AG08396 (cell line): ENCODE measurements at places on chromosomes 2 and 18.

GRCh38 chr2:23434721-23435121 lies 49.7 kb downstream of the KLHL29 start:
- peak; percentile 44 for DNase-seq

DNA sequence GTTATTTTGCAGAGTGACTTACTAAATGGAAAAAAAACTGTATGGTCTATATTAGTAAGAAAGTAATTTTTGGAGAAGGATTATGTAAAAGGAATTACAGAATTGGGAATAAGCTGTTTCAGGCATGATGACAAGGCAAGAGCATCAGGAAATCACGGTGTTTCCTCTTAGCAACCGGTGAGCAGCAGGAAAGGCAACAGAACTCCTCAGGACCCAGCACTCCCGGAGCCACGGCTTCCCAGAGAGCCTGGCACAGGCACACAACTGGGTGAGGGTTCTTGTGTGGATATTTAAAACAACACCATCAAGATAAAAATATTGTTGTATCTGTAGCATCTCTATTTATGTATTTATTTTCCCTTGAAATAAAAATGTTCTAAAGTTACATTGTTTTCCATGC lies 34.4 kb downstream of the CYP27C1 start:
- no peak for DNase-seq

DNA sequence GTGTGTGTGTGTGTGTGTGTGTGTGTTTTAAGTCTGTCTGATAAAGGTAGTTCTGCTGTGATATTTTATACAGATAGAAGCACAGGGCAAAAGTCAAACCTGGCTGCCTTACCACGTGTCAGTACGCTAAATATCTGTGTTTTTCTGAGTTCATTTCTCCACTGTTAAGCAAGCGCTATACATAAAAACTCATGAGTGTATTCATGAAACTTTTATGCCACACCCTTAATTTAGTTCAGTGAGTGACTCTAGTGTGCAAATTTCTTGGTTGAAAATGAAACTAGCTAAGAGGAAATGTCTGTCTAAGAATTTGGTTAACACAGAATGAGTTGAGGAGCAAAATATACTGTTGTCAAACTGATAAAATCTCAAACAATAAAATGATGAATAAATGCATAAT lies 11.2 kb downstream of the CASP10 start:
- DNase-seq, result no peak

DNA sequence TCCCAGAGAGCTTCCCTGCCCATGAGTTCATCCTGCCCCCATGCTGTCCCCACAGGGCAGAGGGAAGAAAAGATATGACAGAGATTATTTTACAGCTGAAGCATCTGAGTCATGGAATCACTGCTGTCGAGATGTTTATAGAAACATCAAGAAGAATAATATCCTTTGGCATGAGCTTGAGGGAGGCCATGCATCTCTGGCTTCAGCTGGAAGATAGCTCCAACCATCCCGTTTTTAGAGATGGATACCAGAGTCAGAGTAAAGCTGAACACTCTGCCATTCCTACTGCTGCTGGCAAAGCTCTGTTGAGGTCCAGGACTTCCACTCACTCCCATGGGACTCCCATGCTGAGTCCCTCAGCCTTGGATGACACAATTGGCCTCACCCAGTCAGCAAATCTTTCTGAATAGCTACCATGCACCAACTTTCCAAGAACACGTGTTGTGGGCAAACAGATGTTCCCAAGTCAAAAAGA lies 167.8 kb downstream of the TTC32 start:
- DNase-seq, result peak; percentile 39

- DNase-seq, result no peak
Measured at GRCh38 chr2:216517447-216518225, 19.0 kb downstream of the RPL37A start.

DNA sequence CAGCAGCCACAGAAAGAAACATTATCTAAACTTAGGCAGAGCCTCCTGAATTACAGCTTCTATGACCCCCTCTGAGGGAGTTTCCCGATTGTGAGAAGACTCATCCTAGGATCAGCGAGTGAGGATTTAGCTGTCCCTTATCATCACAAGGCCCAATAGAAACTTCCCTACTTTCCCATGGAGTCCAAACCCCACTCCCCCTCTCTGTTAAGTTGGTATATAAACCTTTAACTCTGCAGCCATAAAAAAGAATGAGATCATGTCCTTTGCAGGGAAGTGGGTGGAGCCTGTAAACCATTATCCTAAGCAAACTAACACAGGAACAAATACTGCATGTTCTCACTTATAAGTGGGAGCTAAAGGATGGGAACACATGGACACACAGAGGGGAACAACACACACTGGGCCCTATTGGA lies 78.8 kb downstream of the MYL12B start:
- no peak for DNase-seq

- no peak for DNase-seq
Measured at GRCh38 chr18:12960853-12961397, 13.1 kb downstream of the SEH1L start.

- DNase-seq, result no peak
Measured at GRCh38 chr2:241053576-241054251, 48.4 kb downstream of the MTERF4 start.

- no peak for DNase-seq
Measured at GRCh38 chr2:159828738-159829137, 30.7 kb upstream of the CD302 start.

DNA sequence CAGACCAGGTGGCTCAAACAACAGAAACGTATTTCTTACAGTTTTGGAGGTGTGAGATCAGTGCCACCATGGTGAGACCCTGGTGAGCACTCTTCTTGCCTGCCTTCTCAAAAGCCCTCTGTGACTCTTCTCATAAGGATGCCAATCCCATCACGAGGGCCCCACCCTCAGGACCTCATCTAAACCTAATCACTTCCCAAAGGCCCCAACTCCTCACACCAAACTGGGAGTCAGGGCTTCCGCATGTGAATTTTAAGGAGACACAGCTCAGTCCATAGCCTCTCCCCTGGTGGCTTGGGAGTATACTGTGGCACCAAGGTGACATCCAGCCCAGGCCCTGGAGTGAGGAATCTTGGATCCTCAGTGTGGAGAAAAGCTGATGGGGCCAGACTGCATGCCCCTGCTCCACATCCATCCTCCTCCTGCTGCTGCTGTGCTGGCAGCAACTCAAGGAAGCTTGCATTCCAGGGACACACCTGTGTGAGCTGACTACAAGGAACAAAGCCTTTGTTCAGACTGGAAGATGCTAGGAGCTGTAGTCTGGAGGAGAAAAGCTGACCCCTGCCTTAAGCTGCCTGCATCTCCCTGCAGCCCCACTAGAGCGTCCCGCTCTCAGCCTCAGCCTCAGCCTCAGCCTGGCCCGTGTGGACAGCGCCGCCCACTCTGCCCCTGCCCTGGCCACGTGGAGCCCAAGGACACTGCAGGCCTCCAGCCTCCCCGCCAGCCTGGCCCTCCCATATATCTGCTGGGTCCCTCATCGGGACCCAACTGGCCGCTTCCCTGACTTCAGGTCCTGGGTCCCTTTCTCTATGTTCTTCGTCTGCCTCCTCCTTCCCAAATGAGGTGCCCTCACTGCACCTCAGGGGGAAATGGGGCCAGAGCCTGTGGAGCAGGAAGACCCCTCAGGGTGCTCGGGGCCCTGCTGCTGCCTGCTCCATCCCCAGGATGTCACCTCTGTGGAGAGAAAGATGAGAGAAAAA lies 87.8 kb upstream of the RAB6C start:
- DNase-seq, result no peak

GRCh38 chr2:178397002-178397605 lies 53.9 kb downstream of the PRKRA start:
- no peak for DNase-seq

GRCh38 chr2:73301636-73302035 lies 8.3 kb upstream of the EGR4 start:
- no peak for DNase-seq

- no peak for DNase-seq
Measured at GRCh38 chr18:75556841-75557240, 129.3 kb upstream of the SMIM21 start.

DNA sequence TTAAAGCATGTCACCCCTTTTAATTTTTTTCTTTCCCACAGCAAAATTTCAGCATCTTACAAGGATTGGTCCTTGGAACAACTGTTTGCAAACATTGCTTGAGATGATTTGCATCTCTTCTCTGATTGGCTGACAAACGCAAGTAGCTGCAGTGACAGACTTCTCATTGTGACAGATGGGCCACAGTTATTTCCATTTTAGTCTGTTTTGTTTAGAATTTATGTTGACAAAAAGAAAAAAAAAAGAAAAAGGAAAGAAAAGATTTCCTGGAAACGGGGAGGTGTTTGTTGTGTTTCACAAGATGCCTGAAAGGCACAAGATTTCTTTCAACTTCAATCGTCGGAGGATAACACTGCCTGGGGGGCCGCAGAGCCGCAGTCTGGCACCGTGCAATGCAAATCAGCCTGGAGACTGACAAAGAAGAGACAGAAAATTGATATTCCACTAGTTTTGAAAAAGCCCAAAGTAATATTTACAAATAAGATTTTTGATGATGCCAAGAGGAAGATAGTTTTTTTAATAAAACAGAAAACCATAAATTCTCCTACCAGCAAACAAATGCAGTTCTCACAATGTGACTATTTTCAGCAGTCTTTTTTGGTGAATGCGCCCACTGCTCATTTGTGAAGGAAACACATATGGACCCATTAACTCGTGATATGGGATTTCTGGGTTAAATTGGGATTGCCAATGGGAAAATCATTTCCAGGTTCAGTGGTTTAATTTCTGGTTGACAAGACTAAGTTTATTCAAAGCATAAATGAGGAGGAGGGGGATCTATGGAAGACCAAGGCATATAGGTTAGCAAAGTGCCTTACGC lies 296.2 kb upstream of the SMIM21 start:
- no peak for DNase-seq

DNA sequence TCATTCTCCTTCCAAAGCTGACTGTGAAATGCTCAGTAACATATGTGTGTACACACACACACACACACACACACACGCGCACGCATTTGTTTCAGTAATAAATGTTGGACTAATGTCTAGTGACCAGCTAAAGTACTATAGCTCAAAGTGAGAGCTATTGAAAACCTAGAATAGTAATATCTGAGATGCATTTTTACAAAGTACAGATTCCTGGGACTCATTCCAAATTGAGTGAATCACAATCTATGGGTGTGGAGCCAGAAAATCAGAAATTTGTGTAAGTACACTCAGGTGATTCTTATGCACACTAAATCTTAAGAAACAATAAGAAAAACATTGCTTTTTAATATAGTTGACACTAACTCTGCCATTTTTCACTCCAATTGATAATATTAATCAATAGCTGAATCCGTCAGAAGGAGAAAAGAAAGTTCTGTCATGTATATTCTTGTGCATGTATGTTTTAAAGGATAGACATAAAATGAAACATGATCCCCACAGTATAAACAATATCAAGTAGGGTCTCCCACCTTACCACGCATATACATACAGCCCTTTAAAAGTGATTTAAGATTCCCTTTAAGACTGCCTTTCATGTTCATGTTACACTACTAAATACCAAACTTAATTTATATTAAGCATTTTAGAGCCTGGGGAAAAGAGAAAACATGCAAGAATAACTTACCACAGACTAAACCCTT lies 123.5 kb downstream of the ATAD2B start:
- no peak for DNase-seq

GRCh38 chr18:43180814-43181213 lies 65.3 kb upstream of the RIT2 start:
- DNase-seq, result no peak

GRCh38 chr2:230957756-230958391 lies 32.8 kb upstream of the GPR55 start:
- DNase-seq, result no peak

- peak; percentile 23 for DNase-seq
Measured at GRCh38 chr2:110674620-110675555, 3.0 kb downstream of the BUB1 start.

DNA sequence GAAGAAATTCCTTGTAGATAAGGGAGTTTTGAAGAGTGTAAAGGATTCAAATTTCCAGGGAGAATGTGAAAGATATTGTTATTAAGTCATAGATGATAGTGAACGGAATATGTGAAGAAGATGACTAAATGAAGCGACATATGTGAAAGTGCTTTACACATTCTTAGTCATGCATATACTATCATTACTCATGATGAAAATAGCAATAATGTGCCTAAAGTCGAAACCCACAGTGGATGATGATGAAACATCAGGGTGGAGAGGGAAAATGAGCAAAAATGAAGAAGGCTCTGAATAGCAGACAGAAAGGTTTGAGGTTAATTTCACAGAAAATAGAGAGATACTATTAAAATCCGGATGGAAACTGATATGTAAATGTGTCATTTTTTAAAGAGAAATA lies 1237.1 kb downstream of the LRP1B start:
- peak; percentile 3 for DNase-seq

DNA sequence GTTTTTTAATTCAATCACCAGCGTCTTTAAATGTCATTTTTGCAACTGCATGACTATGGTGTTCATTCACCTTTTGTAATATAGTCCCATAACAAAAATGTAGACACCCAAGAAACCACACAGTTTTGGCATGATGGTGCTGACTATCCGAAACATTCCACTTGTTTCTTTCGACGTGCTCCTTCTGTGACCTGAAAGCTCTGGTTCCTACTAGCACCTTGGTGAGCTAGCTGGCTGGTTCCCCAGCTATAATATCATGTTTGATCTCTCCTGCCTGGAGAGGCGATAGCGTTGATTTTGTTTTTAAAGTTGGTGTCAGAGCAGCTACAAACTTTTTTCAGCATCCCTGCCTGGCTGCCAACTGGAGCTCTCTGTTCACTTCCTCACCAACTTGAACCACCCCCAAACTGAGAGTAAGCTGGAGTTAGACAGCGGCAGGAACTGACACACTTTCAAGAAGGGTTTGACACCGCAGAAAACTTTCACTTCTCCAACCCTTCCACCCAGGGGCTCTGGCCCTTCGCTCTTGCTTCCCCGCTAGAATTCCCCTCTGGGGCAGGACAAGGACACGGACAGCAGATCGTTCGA lies 1.1 kb downstream of the ATAD2B start:
- DNase-seq, result peak; percentile 53

DNA sequence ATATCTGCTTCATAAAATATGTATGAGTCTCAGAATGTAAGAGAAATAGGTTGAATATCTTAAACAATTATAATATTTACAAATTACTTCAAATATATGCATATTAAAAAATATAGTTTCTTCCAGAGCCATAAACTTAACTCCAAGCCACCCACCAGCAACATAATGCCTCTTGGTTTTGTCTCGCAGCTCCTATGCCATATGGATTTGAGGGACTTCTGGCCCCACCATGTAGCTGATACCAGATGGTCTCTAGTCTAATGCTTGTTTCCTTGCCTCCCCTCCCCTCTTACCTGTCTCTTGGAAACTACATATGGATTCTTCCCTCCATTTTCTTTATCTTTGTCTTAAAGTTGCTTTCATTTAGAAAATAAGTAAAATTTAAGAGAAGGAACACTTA lies 114.3 kb downstream of the GCA start:
- no peak for DNase-seq

GRCh38 chr2:207251022-207251421 lies 85.3 kb upstream of the KLF7 start:
- no peak for DNase-seq
